ENCODE measurements at places on chromosomes 1 and 21. TPM values are rescaled to one million over a fixed set of nuclear protein-coding genes. Genes with fewer than 3 reads are reported as not detected.

DNA sequence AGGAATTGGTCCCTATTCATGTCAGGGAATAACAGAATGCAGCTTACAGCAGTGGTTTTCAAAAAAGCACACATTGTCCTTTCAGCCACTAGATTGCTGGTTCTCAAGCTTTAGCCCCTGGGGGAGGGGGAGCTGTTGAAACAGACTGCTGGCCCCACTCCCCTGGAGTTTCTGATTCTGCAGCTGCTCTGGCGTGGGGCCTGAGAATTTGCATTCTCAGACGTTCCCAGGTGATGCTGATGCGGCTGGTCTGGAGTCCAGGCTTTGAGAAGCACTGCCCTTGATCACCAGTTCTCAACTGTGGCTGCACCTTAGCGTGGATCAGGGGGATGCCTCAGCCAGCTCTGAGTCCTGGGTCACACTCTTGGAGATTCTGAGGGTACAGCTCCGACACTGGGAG lies 62.7 kb upstream of the LAPTM5 start:
- no peak for DNase-seq

DNA sequence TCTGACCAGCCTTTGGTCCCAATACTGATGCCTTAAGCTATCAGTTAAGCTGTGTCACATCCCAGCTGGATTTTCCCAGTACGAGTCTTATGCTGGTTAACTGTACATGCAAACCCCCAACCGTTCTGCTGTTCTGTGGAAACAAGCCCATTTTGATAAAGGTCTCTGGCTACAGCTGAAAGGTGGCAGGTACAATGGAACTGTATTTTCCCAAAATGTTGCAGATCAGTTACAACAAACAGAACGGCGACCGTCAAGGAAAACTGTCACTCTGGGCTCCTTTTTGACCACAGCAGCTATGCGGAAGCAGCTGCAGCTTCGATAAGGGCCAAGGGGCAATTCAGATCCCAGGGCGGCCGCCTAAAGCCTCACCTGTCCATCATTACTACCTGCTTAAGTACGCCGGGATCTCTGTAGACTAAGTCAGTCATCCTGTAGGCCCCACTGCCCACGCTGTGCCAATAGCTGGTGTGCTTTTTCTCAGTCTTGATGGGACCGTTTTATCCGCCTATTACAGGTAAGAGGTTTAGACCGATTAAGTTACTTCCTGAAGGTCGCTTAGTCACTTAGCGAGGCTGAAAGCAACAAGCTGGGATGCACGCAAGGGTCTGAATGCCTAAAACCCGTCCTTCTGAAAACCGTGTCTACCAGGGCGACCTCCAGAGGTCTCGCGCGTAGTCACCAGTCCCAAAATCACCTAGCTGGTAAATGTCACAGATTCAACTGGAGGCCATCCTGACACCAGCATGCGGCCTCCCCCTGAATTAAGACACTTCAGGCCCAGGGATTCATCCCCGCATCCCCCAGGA lies 11.1 kb upstream of the RAB42 start:
- peak; percentile 42 for DNase-seq

GRCh38 chr21:35565204-35565611 lies 495.1 kb downstream of the SETD4 start:
- DNase-seq = peak; percentile 39

DNA sequence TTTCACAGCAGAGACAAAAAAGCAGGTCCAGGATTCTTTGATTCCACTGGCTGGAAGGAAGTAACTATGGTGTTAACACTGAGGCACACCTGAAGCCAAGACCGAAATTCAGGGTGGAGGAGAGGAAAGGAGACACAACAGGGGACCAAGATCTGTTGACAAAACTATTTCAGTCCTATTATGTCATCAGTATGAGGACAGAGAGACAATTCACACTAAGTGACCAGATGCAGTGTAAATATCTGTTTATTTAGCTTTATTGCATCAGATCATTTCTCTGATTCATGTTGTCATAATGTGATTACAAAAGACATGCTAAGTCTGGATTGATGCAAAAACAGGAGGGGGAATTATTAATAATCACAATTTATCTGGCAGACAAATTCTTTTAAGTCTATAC lies 118.8 kb downstream of the SIPA1L2 start:
- DNase-seq = peak; percentile 69

GRCh38 chr1:47554082-47554481 lies 116.2 kb downstream of the FOXD2 start:
- no peak for DNase-seq

XCL2 gene
- not detected for total RNA-seq

DMBX1 gene
- total RNA-seq = not detected

GSTM1 gene
- total RNA-seq = not detected
